ENCODE measurements at places on chromosomes 6 and 20.

- no peak for DNase-seq
Measured at GRCh38 chr20:25571240-25571639, 14.1 kb downstream of the NINL start.

DNA sequence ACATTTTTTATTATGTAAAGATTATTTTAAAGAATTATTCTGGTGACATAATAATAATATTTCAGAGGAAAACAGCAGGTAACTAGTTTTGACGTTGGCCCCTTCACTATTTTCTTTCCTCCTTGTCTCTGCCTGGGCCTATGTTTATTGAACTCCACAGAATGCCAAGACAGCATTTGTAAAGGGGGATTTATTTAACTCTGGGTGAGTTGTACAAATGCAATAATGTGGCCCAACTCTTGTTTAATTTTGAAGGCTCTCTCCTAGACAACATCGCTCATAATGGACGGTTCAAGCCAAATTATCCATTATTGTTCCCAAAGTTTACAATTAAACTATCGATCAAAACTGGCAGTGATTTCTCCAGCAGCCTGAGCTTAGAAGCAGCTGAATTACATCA lies 374.3 kb upstream of the SLC35B3 start:
- no peak for DNase-seq

DNA sequence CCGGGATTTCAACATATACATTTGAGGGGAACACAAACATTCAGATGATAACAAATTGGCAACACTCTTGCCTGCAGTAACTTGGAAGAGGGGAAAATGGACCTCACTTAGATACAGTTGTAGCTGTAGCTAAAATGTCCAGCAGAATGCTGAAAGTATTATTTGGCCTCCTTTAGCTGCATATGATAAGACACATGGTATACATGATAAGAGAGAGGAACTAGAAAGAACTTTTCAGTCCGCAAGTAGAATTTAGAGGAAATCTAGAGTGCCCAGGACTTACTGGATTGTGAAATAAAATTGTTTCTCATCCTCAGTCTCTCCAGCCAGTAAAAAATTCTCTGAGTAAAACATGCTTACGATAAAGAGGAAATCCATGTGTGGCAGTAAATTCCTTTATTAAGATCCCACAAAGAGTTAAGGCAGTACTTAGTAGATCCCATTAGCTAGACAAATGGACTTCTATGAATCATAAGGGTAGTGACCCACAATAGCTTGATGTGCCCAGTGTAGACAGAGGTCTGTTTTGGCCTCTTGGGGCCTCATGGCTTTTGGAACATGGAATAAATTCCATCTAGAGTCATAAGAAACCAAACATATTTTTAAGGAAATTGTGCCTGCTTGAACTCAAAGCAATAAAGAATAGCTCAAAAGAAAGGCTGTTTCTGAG lies 87.9 kb upstream of the RBM24 start:
- DNase-seq: no peak

GRCh38 chr20:30816182-30816645 lies 441.2 kb upstream of the DEFB115 start:
- DNase-seq: no peak

GRCh38 chr6:38155144-38155543 lies 335.6 kb downstream of the ZFAND3 start:
- no peak for DNase-seq

DNA sequence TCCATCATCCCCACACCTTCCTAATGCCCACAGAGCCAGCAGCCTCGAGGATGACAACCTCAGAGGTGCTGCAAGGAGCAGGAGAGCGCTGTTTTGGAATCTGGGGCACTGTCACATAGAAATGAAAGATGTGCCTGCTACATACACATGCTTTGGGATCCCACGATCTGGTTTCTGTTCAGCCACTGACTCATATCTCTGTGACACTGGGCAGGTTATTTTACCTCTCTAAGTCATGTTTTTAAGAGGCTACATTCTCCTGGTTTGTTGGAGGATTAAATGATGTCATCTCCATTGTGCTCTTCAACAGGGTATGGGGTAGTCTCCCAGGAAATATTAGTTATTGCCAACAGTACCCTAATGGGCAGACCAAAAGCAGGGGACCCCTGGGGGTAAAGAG lies 32.6 kb upstream of the TAB2 start:
- no peak for DNase-seq

- DNase-seq: no peak
Measured at GRCh38 chr20:46507760-46508407, 5.5 kb downstream of the ZNF334 start.

- DNase-seq: no peak
Measured at GRCh38 chr6:158843751-158844683, 24.8 kb upstream of the EZR start.

GRCh38 chr20:59165396-59165795 lies 1.8 kb downstream of the ZNF831 start:
- DNase-seq: no peak

DNA sequence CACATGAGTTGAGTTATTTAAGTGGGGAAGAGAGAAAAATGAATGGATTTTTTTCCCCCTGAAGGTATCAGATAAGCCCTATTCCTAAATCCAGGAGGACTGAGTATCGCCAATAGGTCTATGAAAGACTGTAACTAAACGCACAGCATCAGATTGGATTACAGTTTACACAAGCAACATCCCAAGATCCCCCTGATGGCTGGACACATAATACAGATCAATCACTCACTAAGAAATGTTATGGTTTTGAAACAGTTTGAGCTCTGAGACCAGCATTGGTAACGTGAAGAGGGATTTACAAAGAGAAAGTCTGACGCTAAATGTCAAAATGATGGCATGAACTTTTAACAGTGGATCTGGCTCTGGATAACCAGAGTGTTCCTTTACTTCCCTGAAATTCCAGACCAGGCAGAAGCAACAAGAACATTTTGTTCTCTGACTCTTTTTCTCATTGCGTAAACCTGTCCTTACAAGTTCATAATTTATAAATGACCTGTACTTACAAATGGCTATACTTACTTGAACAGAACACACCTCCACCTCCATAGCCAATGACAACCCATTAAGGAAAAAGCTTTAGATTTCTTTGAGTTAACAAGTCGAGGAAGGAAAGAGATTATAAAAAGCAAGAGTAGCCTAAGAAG lies 131.8 kb upstream of the BEND3 start:
- no peak for DNase-seq

DNA sequence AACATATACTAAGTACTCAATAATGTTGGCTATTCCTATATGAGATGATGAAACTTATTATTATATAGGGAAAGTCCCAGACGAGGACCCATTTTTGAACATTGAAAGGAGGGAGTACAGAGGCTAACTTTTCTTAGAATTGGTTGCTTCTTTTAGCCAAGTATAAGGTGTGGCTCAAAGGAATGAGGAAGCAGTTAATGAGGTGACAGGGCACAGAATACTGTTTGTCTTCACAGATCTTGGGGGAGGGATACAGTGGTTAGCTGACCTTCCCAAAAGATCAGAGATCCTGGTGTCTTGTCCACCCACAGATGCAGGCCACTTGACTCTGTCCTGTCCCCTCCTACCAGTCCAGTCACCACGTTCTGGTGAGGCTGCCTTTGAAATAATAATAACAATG lies 67.8 kb upstream of the EPB41L1 start:
- no peak for DNase-seq
